Keratinocyte (primary cell): ENCODE measurements at places on chromosomes 16 and 17. TPM values are rescaled to one million over a fixed set of nuclear protein-coding genes. Genes with fewer than 3 reads are reported as not detected.

- H3K27me3 ChIP-seq, result no peaks in the 10 kb centered on the region
- DNase-seq, result no peak
- H3K4me3 ChIP-seq, result no peak overlapping the region
- H3K4me1 ChIP-seq, result no peaks in the 10 kb centered on the region
- H3K36me3 ChIP-seq, result no peaks in the 10 kb centered on the region
Observed at GRCh38 chr16:51949282-51949681, 597.7 kb downstream of the TOX3 start.

- H3K4me1 ChIP-seq, result peaks cover 38% of the 10 kb centered on the region
- no peak overlapping the region for H3K27ac ChIP-seq
- H3K27me3 ChIP-seq, result no peaks in the 10 kb centered on the region
- no peak for DNase-seq
Observed at GRCh38 chr17:80793851-80794267, 197.8 kb upstream of the CHMP6 start.

- no peak overlapping the region for H3K4me3 ChIP-seq
- H3K27me3 ChIP-seq, result no peaks in the 10 kb centered on the region
- DNase-seq, result no peak
- no peak overlapping the region for H3K27ac ChIP-seq
- peaks cover 23% of the 10 kb centered on the region for H3K4me1 ChIP-seq
- no peaks in the 10 kb centered on the region for H3K36me3 ChIP-seq
Observed at GRCh38 chr16:11638140-11638539, 30.1 kb upstream of the SNN start.

Gene SPEM2
- polyA plus RNA-seq, result not detected in 3 replicates
